ENCODE measurements at places on chromosomes 2 and 18. TPM values are rescaled to one million over a fixed set of nuclear protein-coding genes. Genes with fewer than 3 reads are reported as not detected.

- no peak for DNase-seq
Observed at GRCh38 chr2:240461471-240462072, 26.1 kb downstream of the GPC1 start.

DNA sequence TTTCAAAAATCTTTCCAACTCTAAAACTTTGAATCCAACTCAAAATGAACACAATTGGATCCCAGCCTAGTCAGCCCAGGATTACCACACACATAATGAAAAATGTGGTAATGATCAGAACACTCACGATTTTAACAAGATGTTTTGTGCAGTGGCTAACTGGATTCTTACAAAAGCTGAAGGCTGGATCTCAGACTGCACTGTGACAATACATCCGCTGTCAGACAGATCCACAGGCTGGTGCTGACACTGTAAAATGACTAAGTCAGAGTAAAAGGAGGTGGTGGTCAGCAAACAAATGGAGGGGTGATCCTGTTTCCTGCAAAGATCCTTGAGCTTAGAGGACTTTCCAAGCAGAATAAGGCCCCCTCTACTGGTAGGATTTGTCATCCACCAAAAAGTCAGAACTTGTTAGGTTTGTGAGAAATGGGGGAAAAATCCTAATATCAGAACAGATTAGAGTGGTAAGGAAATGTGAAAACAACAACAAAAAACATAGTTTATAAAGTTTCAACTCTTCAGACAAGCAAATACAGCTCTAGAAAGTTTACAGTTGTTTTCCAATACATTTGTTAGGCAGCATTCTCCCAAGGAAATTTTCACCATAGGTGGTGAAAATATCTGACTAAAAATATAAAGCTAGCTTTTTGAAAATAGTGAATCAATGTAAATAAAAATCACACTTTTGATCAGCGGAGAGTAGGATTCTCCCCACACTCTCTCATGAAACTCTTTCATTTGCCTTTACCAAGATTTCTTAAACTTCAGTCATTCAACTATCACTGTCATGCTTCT, 211.9 kb downstream of the AGPS start:
- no peak for DNase-seq

DNA sequence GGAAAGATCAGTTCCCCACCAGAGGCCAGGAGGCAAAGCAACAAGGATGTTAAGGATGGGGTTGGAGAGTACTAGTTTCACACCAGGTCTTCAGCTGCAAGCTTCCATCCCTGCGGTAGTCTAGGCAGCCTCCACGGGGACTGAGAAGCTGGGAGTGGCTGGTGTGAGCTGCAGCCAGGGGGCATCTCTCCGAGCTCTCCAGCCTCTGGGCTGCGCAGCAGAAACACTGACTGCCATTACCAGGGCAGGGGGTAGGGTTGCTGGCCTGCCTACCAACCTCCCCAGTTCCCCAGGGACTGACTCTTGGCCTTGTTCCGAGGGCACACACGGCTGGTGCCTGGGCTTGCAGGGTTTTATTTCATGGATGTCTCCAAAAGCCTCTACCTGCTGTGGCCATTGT, 15.9 kb downstream of the GATA6 start:
- no peak for DNase-seq

- DNase-seq: no peak
Observed at GRCh38 chr2:42321452-42322064, 39.5 kb downstream of the COX7A2L start.

- DNase-seq: no peak
Observed at GRCh38 chr2:20652673-20653575, 2.0 kb upstream of the HS1BP3 start.

- DNase-seq: no peak
Observed at GRCh38 chr2:74760875-74761630, 72.9 kb upstream of the HK2 start.

- peak; percentile 18 for DNase-seq
Observed at GRCh38 chr2:235468978-235469655, 24.7 kb upstream of the AGAP1 start.

DNA sequence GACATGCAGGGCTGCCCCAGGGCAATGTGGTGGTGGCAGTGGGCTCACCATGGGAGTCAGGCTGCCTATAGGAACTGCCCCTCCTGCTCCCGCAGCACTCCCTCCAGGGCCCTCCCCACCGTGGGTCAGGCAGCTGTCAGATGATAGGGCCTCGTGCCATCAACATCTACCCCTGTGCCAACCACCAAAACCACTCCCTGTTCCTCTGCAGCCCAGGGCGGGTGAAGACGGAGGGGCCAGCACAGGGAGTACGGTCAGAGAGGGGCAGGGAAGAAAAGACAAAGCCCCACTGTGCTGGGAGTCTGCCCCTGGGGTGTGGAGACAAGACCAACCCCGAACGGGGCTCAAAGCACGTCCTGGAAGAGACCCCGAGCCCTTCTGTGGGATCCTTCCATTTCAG, 97.4 kb downstream of the TNS1 start:
- DNase-seq: no peak

- DNase-seq: no peak
Observed at GRCh38 chr2:118053681-118054080, 34.6 kb upstream of the INSIG2 start.

- DNase-seq: no peak
Observed at GRCh38 chr2:65913813-65914212, 481.4 kb upstream of the SPRED2 start.

DNA sequence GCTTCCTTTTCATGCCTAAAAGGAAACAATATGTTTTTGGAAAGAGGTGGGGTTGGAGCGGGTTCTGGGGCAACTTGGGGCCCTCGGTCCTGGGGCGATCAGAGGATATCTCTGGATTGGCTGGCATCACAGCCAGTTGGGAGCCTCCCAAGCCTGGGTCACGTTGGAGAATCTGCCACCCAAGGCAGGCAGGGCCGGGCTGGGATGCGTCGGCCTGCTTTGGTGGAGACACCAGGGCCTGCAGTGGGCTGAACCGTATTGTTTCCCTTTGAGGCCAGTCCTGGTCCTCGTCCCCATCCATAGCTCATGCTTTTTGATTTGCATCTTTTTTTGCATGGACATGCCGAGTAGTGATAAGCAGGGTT, 235.8 kb downstream of the ATAD2B start:
- DNase-seq: peak; percentile 13

DNA sequence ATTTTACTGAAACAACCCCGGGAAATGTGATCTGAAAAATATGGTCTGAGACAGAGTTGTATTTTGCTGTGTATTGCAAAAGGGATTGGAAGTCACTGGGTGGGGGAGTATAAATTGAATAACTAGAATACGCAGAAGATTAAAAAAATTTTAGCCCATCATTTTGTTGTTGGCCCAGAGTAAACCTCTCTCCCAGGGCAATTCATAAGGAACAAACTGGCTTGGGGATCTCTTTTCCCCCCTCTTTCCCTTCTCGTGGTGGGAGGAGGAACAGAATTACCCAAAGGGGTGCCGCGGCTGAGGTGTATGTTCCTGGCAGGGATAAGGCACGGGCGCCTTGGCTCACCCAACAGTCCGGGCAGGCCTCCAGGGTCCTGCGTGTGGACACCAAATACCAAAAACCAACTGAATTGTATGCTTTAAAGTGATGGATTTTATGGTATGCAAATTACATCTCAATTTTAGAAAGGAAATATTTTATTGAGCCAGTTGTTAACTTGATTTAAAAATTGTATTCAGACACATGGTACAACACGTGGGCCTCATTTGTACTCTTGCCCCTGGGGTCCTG, 121.2 kb upstream of the SPRED2 start:
- DNase-seq: no peak

DNA sequence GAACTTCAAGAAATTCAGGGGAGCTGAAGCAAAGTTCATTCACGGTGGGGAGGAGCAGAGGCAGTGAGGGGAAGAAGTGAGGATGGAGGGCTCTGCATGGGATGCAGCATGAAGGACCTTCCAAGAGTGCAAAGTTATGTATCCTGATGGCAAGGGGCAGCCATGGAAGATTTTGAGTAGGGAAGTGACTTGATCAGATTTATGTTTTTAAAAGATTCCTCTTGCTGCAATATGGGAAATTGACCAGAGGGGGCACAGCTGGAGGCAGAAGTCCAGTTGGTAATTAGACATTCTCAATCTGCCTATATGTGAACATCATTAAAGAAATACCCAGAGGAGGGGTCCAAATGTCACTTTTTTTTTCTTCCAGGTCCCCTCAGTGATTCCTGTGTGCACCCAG, 21.5 kb upstream of the ANXA4 start:
- DNase-seq: no peak

- no peak for DNase-seq
Observed at GRCh38 chr2:38610851-38611801, 8.4 kb upstream of the HNRNPLL start.

- no peak for DNase-seq
Observed at GRCh38 chr2:156124458-156124857, 208.1 kb downstream of the NR4A2 start.

DNA sequence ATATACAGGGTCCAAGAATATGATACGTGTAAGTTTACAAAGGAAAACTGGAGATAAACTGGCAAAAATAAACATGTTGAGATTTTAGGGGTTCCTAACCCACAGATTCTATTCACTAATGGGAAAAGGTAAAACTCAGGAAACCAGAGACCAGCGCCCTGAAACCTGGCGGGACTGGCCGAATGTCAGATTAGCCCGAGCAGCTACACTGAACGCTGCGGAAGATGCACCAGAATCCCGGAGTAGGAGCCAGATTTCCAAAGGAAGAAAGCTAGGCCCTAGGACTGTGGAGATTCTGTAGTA, 679 bp upstream of the WDR75 start:
- DNase-seq: no peak

GRCh38 chr2:16559278-16560067, 106.2 kb downstream of the CYRIA start:
- DNase-seq: peak; percentile 58

DNA sequence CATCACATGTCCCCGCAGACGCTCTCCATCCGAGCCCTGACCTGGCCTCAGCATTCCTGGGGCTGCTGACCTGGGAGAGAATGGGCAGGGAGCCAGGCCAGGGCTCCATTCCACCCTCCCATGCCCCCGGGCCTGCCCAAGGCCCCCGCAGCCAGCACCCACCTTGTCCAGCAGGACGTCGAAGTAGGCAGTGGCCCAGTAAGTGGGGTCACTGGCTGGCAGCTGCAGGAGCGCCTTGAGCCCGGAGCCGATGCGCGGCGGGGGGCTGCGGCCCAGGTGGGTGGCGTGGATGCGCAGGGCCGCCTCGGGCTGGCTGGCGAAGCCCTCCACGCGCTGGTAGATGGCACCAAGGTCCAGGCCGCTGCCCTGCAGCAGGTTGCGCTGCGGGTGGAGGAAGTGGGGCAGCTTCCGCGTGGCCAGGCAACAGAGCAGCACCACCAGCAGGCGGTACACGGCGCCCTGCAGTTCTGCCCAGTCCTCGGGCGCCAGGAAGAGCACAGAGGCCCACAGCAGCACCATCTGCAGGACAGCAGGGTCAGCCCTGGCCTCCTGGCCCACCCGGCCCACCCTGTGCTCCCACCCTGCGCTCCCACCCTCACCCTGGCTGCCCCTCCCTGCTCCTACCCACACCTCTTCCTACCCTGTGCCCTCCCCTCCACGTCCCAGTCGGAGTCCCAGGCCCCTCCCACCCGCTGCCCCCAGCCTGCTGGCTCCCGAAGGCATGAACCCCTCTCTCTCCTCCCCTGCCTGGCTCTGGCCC, 7.6 kb downstream of the MAB21L4 start:
- DNase-seq: peak; percentile 13

GRCh38 chr2:71930049-71930681, 217.5 kb downstream of the CYP26B1 start:
- DNase-seq: no peak

DNA sequence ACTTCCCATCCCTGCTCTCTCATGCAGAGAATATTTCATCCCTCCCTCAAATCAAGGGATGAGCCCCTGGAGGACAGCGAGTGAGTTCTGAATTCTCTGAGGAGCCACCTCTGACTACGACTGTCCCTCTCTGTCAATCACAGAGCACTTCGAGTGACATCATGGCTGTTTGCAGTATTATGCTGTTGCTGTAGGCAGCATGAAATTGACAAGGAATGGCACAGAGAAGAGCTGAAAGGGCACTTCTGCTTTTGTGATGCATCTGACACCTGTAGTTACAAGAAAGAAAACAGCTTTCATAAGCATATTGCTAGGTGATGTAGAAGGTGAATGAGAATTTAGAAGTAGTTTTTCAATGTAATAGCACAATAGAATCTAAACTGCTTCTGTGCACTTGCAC, 166.9 kb downstream of the ARHGAP15 start:
- no peak for DNase-seq

GRCh38 chr2:68594041-68594440, 49.3 kb upstream of the PROKR1 start:
- DNase-seq: no peak

GRCh38 chr2:235669983-235670962, 176.4 kb downstream of the AGAP1 start:
- DNase-seq: peak; percentile 80

DNA sequence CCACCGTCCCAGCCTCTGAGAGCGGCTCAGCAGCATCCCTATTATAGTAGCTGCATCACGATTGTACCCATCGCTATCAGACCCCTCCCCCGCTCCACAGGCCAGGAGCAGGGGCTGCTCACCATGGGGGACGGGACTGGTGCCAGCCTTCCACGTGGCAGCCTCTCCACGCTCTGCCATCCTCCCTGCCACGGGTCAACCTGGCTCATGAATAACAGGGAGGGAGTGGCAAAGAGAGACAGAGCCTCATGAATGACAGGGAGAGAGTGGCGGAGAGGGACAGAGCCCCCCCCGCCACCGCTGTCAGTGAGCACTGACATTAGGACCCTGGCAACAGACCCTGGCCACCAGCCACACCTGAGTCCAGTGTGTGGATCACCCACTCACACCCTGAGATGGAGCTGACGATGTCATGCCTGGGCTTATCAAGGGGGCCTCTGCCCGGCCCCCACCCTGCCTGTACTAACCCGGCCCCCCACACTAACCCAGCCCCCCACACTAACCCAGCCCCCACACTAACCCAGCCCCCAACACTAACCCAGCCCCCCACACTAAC, 16.9 kb downstream of the CROCC2 start:
- DNase-seq: peak; percentile 12

- DNase-seq: no peak
Observed at GRCh38 chr18:25454730-25455129, 102.8 kb upstream of the ZNF521 start.

Gene ESPNL
- polyA plus RNA-seq: 0.04 TPM

Gene FAM161A
- 0.72 TPM for polyA plus RNA-seq

Gene CABYR
- 0.04 TPM for polyA plus RNA-seq

Gene GREB1L
- 2.2 TPM for polyA plus RNA-seq

Gene SERPINB7
- not detected for polyA plus RNA-seq

Gene DSC2
- polyA plus RNA-seq: 0.21 TPM

Gene TP53I3
- polyA plus RNA-seq: 1.7 TPM

Gene EFEMP1
- 8.5 TPM for polyA plus RNA-seq

Gene SPC25
- polyA plus RNA-seq: 0.29 TPM

Gene WNT6
- polyA plus RNA-seq: 0.05 TPM

Gene SULT6B1
- polyA plus RNA-seq: not detected

Gene CHRND
- polyA plus RNA-seq: 6.5 TPM

Gene TWIST2
- 0.67 TPM for polyA plus RNA-seq

Gene LAMA1
- polyA plus RNA-seq: 2.6 TPM

Gene TMEM198
- 3.7 TPM for polyA plus RNA-seq

Gene STK16
- 38.5 TPM for polyA plus RNA-seq
